ENCODE measurements at places on chromosomes 1 and 21. TPM values are rescaled to one million over a fixed set of nuclear protein-coding genes. Genes with fewer than 3 reads are reported as not detected.

DNA sequence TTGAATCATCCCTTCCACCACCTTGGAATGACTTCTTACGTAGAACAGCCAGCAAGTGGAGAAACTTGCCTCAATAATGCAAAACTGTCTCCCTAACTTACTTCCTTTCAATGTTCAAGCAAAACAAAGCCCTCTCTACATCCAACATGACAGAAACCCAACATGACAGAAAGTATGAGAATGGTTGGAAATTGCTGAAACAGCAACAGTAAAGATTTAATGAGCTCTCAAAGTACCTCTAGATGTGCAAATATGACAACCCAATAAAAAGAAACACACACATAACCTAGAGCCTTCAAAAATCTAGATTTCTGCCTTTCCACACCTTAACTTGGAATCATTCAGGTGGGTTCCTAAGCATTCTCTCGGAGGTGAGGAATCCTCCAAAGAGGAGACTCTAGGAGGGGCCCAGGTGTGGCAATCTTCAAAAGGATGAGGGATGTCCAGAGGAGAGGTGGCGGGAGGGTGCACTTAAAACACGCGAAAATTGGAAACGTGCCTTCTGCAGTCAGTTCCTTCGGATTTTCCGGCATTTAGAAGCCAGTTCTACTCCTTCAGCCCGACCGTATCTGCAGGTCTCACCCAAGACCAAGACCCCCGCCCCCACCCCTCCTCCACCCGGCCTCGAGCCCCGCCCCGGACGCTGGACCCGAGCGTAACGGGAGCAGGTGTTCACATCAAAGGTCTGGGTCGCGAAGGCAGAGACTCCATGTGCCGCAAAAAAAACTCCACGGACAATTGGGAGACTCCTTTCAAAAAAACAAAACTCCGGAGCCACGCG, 996 bp upstream of the MGST3 start:
- H3K4me1 ChIP-seq, result peaks cover 19% of the 10 kb centered on the region
- H3K4me3 ChIP-seq, result peak overlapping the region; percentile 89
- H3K27ac ChIP-seq, result peak overlapping the region; percentile 73
- peaks cover 4% of the 10 kb centered on the region for H3K27me3 ChIP-seq
- no peak for DNase-seq

STUM gene
- not detected for polyA plus RNA-seq

OR10Z1 gene
- not detected for polyA plus RNA-seq

DNA sequence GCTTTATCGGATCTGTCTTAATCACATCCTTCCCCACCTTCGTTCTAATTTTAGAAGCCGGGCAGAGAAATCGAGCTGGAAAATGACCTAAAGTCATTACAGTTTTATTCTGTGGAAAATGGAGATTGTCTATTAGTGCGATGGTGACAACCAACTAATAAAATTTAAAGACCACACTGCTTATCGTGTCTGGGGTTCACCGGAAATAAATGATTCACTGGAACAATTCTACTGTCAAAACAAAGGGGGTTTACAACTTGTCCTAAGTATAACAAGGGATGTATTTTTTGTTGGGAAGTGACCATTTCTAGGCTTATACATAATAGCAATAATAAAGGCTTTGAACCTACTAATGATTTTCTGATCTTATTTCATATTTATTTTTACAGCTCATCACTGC, 55.6 kb downstream of the B3GALNT2 start:
- H3K36me3 ChIP-seq, result peaks cover 19% of the 10 kb centered on the region
- no peaks in the 10 kb centered on the region for H3K4me1 ChIP-seq
- no peak for DNase-seq
- H3K27ac ChIP-seq, result no peak overlapping the region
- no peaks in the 10 kb centered on the region for H3K27me3 ChIP-seq
- H3K4me3 ChIP-seq, result no peak overlapping the region

GRCh38 chr21:36923270-36923669, 43.2 kb downstream of the HLCS start:
- no peaks in the 10 kb centered on the region for H3K27me3 ChIP-seq
- DNase-seq, result no peak
- H3K36me3 ChIP-seq, result no peaks in the 10 kb centered on the region
- no peak overlapping the region for H3K4me3 ChIP-seq

DNA sequence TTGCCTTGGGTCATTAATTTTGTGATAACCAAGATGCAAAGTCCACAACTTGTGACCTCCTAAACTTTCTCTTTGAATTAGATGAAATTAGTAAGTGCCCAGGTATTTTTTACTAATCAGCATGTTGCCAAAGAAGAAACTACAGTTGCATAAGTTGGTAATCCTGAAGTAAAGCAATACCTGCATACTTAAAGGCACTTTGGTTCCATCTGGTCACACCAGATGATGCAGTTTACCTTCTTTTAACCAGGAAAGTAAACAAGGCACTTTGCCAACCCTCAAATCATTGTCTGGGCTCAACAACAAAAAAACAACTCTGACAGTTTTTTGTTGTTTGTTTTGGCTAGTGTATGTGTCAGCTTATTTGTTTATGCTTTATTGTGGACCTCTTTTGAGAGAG, 55.5 kb upstream of the DYNLT5 start:
- no peaks in the 10 kb centered on the region for H3K4me1 ChIP-seq
- H3K36me3 ChIP-seq, result no peaks in the 10 kb centered on the region
- H3K27ac ChIP-seq, result no peak overlapping the region

- no peak overlapping the region for H3K4me3 ChIP-seq
- no peak overlapping the region for H3K27ac ChIP-seq
- H3K4me1 ChIP-seq, result peaks cover 15% of the 10 kb centered on the region
- H3K27me3 ChIP-seq, result no peaks in the 10 kb centered on the region
- no peaks in the 10 kb centered on the region for H3K36me3 ChIP-seq
Observed at GRCh38 chr21:34965200-34966174, 83.6 kb downstream of the RUNX1 start.

GRCh38 chr1:18794561-18794960, 64.9 kb downstream of the TAS1R2 start:
- no peak overlapping the region for H3K4me3 ChIP-seq
- no peak for DNase-seq
- H3K27ac ChIP-seq, result no peak overlapping the region
- H3K4me1 ChIP-seq, result no peaks in the 10 kb centered on the region
- H3K27me3 ChIP-seq, result no peaks in the 10 kb centered on the region

Measured in endothelial cell of umbilical vein (primary cell).